ENCODE measurements at places on chromosomes 1 and 21.

DNA sequence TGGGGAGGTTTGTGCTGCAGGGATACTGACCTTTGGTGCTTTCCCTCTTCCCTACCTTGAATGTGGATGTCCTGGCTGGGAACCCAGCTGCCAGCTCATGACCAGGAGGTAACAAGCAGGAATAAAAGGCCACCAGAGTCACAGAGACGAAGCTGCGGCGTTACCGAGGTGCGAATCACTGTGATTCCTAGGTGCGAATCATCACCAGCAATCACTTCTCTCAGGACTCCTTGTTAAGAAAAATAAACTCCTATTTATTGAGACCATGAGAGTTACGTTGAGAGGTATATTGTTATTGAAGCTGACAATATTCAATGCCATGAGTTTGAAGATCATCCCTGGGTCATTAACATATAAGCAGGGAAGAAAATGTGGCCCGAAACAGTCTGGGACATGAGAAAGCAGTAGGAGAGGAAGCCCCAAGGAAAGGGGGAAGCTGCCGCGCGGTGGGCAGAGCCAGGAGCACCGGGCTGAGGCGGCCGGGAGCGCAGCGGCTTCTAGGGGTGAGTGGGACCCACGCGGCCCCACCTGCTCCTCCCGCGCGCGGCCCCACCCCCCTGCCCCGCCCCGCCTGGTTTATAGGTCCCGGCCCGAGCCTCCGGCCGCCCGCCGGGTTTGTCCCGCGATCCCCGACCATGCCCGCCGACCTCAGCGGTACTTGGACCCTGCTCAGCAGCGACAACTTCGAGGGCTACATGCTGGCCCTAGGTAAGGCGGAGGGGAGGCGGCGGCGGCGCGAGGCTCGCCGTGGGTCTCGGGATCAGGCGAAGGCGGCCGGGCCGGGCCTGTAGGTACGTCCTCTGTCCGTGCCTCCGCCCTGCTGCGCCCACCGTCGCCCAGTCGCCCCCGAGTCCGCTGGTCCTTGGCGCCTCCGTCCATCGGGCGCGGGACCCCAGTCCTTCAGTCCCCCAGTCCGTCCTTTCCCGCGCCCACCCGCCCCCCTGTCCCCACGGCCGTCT, at the start of gene RBP7:
Gene RBP7 (plus strand): TSS at position 605 of the 959 bp plus-strand sequence. CDS start 31 bp downstream, at position 636.
- DNase-seq: no peak

- no peak for DNase-seq
Observed at GRCh38 chr1:219264561-219264960, 90.9 kb downstream of the LYPLAL1 start.

DNA sequence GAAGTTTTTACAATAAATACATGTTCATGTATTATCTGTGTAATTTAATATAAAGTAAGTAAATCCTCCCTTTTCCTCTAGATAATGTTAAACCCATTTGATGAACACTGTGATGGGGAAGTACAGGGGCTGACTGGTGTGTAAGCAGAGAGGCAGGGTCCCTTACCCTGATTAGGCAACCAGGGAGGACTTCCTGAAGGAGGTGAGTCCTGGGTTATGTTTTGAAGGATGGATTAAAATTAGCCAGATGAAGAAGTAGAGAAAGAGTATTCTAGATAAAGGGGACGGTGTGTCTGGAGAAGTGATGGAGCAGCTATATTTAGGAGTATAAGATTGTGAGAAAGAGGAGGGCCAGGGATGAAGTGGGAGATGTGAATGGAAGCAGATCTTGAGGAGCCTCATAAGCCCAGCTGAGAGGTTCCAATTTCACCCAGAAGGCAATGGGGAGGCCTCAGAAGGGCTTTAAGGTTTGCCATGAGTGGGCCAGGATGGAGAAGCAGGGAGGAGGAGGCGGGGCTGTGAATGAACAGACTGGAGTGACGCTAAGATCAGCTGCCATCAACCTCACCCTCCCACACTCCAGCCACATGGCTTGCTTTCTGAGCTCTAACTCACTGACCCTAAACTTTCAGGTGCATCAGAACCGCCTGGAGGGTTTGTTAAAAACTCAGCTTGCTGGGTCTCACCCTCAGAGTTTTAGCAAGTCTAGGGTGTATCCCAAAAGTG, 30.9 kb upstream of the ID3 start:
- DNase-seq: no peak

- DNase-seq: no peak
Observed at GRCh38 chr21:28699596-28700259, 292.9 kb downstream of the LTN1 start.

- no peak for DNase-seq
Observed at GRCh38 chr1:101219924-101220870, 16.6 kb upstream of the S1PR1 start.

GRCh38 chr21:34715985-34716596, 47.3 kb downstream of the CLIC6 start:
- DNase-seq: no peak

DNA sequence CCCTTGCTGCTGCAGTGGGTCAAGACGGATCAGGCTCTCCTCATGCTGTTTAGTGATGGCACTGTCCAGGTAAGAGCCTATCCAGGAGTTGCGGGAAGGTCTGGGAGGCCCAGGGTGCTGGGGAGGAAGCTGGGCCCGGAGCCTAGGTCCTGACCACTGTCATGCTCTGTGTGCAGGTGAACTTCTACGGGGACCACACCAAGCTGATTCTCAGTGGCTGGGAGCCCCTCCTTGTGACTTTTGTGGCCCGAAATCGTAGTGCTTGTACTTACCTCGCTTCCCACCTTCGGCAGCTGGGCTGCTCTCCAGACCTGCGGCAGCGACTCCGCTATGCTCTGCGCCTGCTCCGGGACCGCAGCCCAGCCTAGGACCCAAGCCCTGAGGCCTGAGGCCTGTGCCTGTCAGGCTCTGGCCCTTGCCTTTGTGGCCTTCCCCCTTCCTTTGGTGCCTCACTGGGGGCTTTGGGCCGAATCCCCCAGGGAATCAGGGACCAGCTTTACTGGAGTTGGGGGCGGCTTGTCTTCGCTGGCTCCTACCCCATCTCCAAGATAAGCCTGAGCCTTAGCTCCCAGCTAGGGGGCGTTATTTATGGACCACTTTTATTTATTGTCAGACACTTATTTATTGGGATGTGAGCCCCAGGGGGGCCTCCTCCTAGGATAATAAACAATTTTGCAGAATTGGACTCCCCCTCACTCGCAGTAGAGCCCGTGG, 1.7 kb downstream of the DYNLT4 start:
- no peak for DNase-seq

DNA sequence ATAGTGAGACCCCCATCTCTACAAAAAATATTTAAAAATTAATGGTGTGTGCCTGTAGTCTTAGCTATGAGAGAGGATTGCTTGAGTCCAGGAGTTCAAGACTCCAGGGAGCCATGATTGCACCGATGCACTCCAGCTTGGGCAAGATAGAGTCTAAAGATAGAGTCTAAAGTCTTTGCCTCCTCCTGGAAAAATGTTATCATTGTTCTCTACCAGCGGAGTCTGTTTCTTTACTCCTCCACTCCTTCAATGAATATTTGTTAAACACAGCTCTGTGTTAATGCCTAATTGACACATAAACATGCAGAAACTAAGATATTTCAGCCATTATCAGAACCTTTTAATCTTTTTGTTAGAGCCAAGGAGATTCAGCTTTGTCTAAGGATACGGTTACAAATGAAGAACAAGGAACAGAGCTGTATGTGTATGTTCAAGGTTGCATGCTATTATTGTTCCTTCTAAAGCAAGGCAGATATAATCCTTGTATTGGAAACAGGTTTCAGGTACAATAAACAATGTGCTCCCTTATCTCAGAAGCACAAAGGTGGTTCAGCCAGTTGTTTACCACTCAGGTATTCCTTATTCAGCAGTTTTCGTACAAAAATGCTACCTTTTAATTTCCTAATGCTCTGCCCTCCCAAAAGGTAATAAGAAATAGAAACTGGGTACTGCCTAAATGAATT, 15.4 kb downstream of the OVAAL start:
- no peak for DNase-seq

DNA sequence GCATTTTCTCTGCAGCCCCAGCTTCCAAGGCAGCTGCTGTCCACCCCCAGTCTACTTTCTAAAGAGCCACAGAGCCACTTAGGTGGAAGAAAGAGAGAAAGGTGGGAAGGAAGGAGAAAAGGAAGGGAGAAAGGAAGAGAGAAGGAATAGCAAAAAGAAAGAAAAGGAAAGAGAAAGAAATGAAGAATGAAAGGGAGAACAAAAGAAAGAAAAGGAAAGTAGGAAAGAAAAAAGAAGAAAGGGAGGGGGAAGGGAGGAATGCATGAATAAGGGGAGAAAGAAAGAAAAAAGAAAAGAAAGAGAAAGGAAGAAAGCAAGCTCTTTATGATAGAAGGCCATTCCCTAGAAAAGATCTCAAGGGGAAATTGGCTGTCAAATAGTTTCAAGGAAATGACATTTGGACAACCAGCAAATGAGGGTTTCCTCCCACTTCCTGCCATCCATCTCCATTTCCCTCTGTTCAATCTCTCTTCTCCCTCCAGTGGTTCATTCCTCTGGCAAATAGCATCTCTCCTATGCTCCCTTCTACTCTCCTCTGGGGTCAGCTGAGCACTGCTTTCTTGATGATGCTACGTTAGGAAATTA, 3.4 kb upstream of the CSF1 start:
- DNase-seq: no peak

DNA sequence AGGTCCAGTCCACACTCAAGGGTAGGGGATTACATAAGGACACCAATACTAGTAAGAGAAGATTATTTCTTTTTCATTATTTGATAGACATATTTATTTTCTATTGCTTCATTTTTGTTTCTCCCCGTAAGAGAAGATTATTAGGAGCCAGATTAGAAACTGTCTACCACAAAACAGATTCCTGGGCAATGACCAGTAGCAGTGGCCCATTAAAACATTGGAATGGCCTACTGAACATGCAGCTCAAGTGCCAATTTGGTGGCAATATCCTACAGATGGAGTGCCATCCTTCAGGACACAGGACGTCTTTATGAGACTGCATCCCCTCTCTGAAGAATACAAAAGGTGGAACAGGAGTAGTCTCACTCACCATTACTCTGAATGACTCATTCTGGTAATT, 34.0 kb upstream of the ARHGAP29 start:
- no peak for DNase-seq

- DNase-seq: no peak
Observed at GRCh38 chr1:11784993-11785769, 20.6 kb downstream of the MTHFR start.

- DNase-seq: peak; percentile 56
Observed at GRCh38 chr1:36099681-36100341, 11.1 kb downstream of the ADPRS start.

Data from T-helper 2 cell (primary cell).